IPS DF 19.7 (cell line): ENCODE measurements at places on chromosomes 6 and 20.

DNA sequence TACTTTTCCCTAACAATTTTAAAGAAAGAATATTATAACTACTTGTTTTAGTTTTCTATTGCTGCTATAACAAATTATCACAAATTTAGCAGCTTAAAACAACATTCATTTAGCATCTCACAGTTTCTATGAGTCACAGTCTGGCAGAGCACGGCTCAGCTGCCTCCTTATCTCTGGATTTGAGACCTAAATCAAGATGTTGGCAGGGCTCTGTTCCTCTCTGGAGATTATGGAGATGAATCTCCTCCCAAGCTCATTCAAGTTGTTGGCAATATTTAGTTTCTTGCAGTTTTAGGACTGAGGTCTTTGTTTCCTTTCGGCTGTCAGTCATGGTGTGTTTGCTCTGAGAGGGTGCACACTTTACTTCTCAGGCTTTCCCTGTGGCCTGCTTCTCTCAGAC is 1065.8 kb upstream of the EYS start:
- no peak for DNase-seq

GRCh38 chr20:49676581-49677291 is 36.9 kb downstream of the B4GALT5 start:
- DNase-seq, result no peak

DNA sequence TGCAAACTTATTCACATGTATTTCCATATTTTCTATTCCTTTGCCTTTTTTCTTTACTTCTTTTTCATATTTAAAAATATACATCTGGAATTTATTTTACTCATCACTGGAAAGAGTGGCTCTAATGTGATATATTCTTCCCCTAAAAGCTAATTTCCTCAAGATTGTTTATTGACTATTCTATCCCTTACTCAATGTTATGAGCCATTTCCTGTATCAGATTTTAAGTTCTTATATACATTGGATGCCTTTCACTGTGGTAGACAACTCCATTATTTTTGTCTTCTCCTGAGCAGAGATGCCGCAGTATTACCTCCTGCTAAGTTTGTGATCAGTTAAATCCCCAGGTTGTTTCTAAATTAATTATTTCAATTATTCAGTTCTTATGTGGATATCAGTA is 418.4 kb upstream of the JAG1 start:
- no peak for DNase-seq

DNA sequence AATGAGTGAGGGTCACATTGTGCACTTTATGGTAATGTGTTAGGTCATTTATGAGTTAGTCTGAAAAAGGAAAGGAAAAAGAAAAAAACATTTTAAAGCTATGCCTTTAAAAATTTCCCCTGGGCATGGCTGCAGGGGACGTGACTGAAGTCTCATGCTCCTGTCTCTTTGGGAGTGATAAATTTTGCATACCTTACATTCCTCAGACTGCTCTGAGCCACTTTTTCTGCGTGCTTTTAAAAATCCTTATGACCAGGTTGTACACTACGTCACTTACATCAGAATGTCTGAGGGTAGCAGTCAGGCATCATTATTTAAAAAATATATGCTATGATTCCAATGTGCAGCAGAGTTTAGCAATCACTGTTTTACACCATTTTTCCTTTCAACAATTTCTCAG is 121.2 kb downstream of the RFPL4B start:
- DNase-seq, result no peak

- no peak for DNase-seq
Observed at GRCh38 chr20:32052090-32052777, at the start of gene HCK. TSS of gene HCK (plus strand) at chr20:32052242.

- DNase-seq, result no peak
Observed at GRCh38 chr6:22238861-22239260, 58.0 kb downstream of the PRL start.
